NCI-H1436 (cell line): ENCODE measurements at places on chromosomes 1 and 21.

DNA sequence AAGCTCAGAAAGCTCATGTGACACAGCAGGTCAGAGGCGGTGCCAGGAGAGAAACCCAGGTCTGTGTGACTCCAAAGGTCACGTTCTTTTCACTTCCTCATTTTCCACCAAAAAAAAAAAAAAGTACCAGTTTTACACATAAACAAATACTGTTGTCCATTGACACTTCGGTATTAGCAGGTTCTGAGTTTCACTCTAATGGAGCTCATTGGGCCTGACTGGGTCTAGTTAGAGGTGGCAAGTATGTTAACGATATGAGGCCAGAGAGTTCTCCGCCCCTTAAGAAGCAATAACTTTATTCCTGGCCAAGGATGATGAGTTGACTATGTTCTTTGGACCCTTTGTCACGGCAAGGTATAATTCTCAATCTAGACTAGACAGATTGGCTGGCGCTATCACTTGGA lies 30.0 kb upstream of the SDE2 start:
- no peak for DNase-seq

DNA sequence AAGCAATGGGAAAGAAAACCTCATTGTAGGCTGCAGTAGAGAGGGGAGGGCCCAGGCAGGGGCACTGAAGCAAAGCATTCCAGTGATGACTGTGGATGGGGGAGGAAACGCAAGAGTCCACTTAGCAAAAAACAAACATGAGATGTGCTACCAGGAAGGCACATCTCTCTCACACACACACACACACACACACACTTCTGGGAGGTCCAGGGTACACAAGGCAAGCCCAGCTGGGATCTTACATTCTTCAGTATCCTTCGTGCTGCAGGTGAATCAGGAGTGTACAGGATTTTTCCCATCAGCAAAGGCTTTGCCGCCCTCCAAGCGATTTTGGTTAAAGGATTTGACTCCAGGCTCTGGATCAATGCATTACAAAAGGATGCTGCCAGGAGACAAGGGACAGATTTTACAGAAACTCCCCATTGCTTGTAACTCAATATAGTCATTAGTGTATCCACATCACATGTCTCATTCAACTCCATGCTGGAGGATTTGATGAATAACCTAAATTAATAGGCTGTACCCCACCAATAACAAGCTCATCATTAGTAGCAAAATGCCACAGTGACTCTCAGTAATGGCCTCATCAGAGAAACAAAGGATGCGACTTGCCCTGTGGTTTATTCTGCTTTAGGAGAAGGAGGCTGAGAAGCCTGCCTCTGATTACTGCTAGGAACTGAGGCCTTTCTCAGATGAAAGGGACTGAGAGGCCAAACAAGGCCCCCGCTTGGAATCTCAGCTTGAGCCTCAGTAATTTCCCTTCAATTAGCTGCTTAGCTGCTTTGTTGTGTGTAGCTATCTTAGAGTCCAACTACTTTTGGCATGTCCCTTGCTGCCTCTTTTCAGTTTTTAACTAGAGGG lies 41.6 kb downstream of the ABCA4 start:
- DNase-seq = no peak

- DNase-seq = no peak
These were observed 32.5 kb downstream of the ATP5PO start for GRCh38 chr21:33883118-33883517.

- DNase-seq = no peak
These were observed 138.4 kb downstream of the HIVEP3 start for GRCh38 chr1:41780322-41780721.

- no peak for DNase-seq
These were observed 279.1 kb downstream of the SPATA17 start for GRCh38 chr1:217910203-217910602.
